BE2C (cell line): ENCODE measurements at places on chromosomes 11 and 22.

GRCh38 chr11:45949992-45950407 is 27.5 kb downstream of the LARGE2 start:
- DNase-seq = no peak

- no peak for DNase-seq
Observed at GRCh38 chr11:106278391-106278790, 200.9 kb downstream of the AASDHPPT start.

DNA sequence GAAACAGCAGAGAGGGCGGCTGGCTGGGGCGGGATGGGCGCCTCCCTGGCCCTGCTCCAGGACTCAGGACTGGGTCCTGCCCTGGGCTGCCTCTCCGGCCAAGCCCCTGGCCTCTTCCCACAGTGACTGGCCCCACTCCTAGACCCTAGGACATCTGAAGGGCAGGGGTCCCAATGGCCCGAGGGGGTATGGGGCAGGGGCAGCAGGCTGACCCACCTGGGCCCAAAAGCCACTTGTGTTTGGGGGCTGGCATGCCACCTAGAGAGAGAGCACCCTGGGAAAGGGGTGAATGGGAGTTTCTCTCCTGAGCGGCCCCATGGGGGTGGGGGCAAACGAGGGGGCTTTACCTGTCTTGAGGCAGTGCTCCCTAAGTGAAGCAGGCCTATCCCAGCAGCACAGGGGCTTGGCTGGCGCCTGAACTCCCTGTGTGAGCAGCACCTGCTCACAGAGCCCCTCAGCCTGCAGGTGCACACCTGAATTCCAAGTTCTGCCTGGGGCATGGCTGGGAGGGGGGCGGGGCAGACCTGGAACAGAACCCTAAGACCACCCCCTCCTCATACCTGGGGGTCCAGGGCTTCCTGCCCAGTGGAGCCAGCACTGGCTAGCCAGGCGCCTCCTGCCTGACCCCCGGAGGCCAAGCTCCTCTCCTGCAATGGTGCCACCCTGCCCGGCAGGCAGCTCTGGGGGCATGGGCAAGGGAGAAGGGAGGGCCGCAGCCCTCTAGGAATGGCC is 16.9 kb downstream of the DUSP8 start:
- DNase-seq = no peak

GRCh38 chr11:131027491-131027890 is 111.2 kb upstream of the SNX19 start:
- DNase-seq = no peak

GRCh38 chr22:46612904-46613605 is 7.1 kb upstream of the GRAMD4 start:
- no peak for DNase-seq

- DNase-seq = no peak
Observed at GRCh38 chr22:26285632-26286031, 116.4 kb downstream of the SEZ6L start.

GRCh38 chr11:10694486-10695239 is 1.1 kb upstream of the IRAG1 start:
- no peak for DNase-seq

DNA sequence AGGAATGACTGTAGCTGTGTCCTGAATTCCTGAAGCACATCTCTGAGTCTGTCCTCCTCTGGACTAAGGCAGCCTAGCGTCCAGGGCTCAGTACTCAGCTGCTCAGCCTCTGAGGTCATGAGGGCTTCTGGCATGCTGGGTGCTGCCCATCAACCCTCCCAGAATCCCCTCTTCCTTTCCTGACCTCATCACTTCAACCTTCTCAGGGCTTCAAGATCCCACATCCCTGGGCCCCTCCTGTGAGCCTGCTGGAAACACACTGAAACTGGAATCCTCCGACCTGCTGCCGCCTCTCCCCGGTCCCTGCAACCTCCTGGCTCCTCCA is 803 bp downstream of the KRTAP5-8 start:
- no peak for DNase-seq

DNA sequence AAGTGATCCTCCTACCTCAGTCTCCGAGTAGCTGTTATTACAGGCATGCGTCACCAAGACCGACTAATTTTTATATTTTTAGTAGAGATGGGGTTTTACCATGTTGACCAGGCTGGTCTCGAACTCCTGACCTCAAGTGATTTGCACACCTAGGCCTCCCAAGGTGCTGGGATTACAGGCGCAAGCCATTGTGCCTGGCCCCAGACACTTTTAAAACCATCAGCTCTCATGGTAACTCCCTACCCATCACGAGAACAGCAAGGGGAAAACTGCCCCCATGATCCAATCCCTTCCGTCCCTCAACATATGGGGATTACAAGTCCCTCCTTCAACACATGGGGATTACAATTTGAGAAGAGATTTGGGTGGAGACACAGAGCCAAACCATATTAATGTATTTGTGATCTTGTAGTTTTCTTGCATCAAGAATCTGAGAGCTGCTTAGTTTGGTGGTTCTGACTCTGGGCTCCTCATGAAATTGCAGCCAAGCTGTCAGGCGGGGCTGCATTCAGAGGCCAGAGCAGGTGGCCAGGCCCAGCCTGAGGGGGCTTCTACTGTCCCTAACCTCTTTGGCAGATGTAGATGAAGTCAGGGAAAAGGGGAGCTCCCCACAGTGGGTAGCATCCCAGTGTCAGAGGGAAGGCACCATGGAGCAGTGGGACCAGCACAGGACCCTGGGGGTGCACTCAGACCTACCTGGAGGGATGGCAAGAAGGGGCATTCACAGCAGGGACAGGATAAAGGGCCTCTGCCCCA is 31.2 kb upstream of the PRAME start:
- no peak for DNase-seq

GRCh38 chr11:116911976-116912734 is 74.7 kb upstream of the APOA1 start:
- DNase-seq = no peak

DNA sequence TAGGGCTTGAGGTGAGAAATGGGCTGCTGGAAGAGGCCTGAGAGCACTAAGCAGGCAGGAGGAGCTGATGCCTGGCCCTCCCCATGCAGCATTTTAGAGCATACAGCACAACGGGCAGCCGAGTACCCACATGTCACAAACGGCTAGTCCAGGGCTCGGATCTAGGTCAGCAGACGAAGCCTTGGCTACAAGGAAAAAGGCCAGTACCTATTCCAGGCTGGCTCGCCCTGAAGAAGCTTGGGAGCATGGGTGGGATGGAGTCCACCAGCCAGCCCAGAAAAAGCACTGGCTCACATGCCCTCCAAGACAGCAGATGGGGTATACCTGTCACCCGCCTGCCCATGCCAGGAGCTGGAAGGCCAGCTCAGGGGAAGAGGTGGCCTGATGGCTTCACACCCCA is 9.6 kb downstream of the UFD1 start:
- no peak for DNase-seq

GRCh38 chr11:69202511-69203221 is 46.9 kb downstream of the SMIM38 start:
- DNase-seq = no peak

DNA sequence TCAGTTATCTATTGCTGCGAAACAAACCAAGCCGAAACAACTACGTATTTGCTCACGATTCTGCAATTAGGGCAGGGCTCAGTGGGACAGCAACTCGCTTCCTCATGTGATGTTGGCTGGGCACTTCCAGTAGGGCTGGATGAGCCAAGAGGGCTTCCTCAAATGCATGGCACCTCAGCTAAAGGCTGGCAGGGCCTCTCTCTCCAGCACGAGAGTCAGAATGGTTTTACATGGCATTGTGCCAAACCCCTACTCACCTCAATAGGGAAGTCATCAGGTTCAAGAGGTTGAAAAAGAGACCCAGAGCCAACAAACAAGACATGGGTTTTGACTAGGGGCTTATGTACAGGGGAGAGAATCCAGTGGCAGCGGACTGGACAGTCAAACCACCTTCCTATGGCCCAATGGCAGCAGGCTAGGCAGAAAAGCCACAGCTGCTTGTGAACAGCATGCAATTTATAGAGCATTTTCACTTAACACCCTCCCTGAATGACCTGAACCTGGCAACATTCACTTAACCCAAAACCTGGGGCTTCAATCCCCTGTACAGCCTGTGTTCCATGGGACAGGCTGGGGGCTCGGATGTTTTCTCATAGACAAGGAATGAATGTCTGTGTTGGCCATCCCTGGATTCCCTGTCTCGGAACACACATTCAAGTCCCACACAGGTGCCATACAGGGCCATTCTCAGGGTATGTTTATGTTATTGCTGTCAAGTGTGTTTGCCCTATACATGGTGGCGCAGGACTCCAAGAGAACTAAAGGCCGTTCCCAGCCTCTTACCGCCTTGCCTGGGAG is 154.2 kb upstream of the NAV2 start:
- no peak for DNase-seq

DNA sequence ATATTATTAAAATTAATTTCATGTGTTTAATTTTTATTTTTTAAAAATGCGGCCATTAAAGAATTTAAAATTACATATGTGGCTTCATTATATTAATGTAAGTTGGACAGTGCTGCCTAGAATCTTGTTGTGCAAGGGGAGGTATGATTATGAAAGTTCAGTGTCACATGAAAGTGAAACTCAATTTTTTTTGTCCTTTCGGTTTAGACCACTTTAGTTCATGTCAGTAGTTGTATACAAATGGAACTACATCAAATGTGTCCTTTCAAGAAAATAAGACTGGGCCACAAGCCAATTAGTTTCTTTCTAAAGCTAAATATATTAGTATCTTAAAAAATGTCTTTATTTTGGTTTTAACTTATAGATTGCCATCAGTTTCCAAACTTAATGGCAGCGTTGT is 35.7 kb downstream of the TBCEL start:
- DNase-seq = no peak

DNA sequence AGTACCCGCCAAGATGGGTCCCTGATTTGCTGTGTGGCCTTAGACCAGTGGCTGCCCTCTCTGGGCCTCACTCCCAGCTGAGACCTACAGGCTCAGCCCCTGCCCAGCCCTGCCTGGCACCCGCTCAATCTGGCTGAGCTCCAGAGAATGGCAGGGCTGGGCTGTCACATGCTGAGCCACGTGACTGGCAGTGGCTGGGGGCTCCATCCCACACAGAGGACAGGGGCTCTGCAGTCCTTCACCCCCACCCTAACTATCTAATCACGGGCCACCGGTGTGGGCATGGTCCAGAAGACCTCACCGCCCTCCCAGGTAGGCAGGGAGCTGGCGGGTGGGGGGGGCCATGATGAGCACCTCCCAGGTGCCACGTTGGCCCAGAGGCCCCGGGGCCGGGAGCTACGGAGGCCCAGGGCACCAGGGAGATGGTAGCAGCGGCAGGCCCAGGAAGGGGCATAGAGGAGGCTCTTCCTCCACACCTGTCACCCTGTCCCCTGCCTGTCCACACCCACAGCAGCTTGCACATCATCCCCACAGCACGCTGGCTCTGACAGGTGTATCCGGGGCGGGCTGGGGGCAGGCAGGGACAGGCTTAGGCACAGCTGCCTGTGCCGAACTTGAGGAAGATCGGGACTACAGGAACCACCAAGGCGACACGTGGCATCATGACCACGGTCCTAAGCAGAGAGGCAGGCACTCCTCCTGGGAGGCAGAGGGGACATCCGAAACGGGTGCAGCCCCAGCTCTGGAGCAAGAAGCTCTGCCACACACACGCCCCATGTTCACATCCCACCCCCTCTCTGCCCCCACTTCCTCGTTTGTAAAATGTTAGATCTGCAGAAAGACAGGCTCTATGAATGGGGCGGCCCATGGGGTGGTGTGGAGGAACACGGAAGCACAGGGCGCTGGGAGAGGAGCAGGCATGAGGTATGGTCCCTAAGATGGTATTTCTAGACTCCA is 1.5 kb upstream of the ALDH3B1 start:
- DNase-seq = peak; percentile 57

DNA sequence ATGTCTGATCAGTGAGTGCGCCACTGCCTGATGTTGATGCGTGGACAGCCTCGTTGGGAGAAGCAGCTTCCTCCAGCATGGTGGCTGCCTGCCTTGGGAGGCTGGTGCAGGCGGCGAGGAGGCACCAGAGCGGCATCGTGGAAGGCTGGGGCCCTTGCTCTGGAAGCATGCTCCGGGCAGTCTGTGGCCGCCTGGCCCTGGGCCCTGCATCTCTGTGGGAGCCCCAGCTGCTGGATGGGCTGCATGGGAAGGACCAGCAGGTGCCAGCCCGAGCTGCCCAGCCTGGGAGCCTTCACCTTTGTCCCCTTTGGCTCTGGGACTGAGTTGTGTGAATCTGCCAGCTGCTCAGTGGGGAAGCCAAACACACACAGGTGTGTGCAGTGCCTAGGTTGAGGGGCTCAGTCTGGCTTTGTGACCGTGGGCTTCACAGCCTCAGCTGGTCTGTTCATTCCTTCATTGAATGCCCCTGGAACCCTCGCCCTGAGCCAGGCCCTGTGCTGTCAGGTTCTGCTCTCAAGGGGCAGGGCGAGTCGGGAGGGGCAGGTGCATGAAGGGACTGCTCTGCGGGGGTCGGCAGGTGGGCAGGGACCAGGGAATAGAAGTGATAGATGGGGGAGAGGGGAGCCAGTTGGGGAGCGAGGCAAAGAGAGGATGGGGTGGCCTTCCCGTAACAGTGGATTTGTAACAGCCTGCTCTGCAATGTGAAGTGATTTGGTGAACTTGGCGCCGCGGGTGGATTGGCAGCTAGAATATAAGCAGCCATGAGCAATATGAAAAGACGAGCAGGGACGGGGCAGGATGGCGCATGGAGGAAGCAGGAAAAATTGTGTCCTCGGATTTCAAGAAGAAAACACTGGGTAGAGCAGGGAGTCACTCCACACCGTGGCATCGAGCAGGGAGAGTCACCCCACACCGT is 354.2 kb downstream of the TBC1D22A start:
- DNase-seq = no peak

DNA sequence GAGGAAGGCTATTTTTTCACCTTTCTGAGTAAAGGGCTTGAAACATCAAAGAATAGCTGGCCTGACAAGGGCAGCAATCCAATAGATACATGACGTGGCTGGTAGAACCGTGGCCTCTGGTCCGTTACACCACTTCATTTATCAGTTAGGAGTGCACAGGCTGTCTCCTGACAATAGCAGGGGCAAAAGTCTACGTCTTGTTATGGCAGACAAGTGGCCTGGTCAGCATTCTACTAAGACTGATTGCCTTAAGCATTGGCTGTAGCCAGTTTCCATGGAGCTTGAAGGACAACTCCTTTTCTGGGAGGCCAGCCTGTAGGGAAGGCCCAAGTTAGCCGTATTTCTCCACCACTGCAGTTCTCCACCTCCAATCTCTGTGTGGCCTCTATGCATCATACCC is 9.2 kb upstream of the GDPD4 start:
- no peak for DNase-seq

DNA sequence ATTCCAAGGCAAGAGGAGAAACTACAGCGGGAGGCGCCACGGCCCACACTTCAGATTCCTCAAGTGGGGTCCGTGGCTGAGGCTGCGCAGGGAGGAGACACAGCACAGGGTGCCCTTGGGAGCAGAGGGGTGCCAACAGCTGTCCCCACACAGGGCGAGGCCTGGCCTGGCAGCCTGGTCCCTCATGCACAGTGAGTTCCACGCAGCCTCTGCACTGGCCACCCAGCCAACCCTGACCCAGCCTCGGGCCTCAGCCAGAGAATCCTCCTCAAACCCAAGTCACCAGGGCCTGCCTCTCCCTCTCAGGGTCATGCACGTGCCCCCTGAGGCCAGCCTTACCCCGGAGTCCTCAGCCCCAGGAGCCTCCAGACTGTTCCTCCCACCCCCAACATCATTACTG is 22.4 kb upstream of the MOB2 start:
- no peak for DNase-seq
